ENCODE measurements at places on chromosomes 11 and 22. TPM values are rescaled to one million over a fixed set of nuclear protein-coding genes. Genes with fewer than 3 reads are reported as not detected.

OR5P2 gene
- total RNA-seq, result not detected

YAP1 gene
- total RNA-seq, result 193 TPM

UQCC3 gene
- total RNA-seq, result 11.5 TPM

PLEKHB1 gene
- 0.26 TPM for total RNA-seq

CCDC188 gene
- total RNA-seq, result not detected

ADSL gene
- total RNA-seq, result 138 TPM

FGF19 gene
- total RNA-seq, result not detected

C22orf42 gene
- total RNA-seq, result not detected

RTN4R gene
- total RNA-seq, result 0.91 TPM

RAC2 gene
- 32.8 TPM for total RNA-seq

DDTL gene
- total RNA-seq, result 2.6 TPM

KCTD14 gene
- 2.0 TPM for total RNA-seq

RBMXL2 gene
- total RNA-seq, result not detected

OR4C6 gene
- not detected for total RNA-seq

TMPRSS6 gene
- not detected for total RNA-seq

NCAPD3 gene
- total RNA-seq, result 11.3 TPM

CDHR5 gene
- not detected for total RNA-seq

DGCR2 gene
- total RNA-seq, result 37.4 TPM

JHY gene
- total RNA-seq, result 0.40 TPM

RAB36 gene
- 5.9 TPM for total RNA-seq

PNPLA3 gene
- total RNA-seq, result 2.1 TPM

KDM4D gene
- 2.1 TPM for total RNA-seq

ABTB2 gene
- total RNA-seq, result 7.8 TPM

MOV10L1 gene
- 3.0 TPM for total RNA-seq

FREY1 gene
- not detected for total RNA-seq

OR5L1 gene
- not detected for total RNA-seq

OR51B4 gene
- total RNA-seq, result not detected

PDGFD gene
- total RNA-seq, result 7.2 TPM

NEU3 gene
- 3.4 TPM for total RNA-seq

KRTAP5-10 gene
- not detected for total RNA-seq

GRAMD1B gene
- total RNA-seq, result 0.39 TPM

UPK3A gene
- not detected for total RNA-seq

STX5 gene
- 44.6 TPM for total RNA-seq

SLC5A1 gene
- total RNA-seq, result not detected

LRP4 gene
- 5.0 TPM for total RNA-seq

MYEOV gene
- 1.0 TPM for total RNA-seq

LAYN gene
- total RNA-seq, result 27.9 TPM

PANX2 gene
- total RNA-seq, result 0.65 TPM

IGSF22 gene
- not detected for total RNA-seq

SLC22A6 gene
- not detected for total RNA-seq

PRG3 gene
- not detected for total RNA-seq

CEND1 gene
- total RNA-seq, result 3.8 TPM

FKBP2 gene
- 33.4 TPM for total RNA-seq

KIRREL3 gene
- total RNA-seq, result not detected

HTATIP2 gene
- total RNA-seq, result 45.9 TPM

FAM181B gene
- under 0.01 TPM for total RNA-seq

APOL5 gene
- total RNA-seq, result not detected

ACP2 gene
- total RNA-seq, result 93.3 TPM

OR52E8 gene
- not detected for total RNA-seq

RPS6KB2 gene
- 61.2 TPM for total RNA-seq

TMEM191C gene
- 0.13 TPM for total RNA-seq

AGBL2 gene
- 0.78 TPM for total RNA-seq

VSIG2 gene
- total RNA-seq, result 1.3 TPM

NFAM1 gene
- not detected for total RNA-seq

A4GALT gene
- 14.6 TPM for total RNA-seq

Measured in epithelial cell of alveolus of lung (primary cell).